OCI-LY7 (cell line): ENCODE measurements at places on chromosomes 6 and 20. TPM values are rescaled to one million over a fixed set of nuclear protein-coding genes. Genes with fewer than 3 reads are reported as not detected.

DNA sequence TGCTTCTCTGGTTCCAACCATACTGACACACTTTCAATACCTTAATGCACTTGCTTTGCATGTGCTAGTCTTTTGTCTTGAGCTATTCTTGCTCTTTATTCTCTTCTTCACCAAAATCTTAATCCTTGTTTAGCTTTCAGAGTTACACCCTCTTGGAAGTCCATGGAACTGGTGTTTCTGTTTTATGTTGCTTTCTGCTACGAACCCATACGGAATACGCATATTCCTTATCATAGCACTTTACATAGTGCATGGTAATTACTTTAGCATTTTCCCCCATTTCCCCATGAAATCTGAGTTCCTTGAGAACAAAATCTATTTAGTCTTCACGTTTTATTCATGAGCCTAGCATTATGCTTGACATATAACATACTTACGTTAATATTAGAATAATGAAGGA is 270.9 kb downstream of the NKAIN2 start:
- no peak for DNase-seq

Gene LIME1
- total RNA-seq, result 67.9 and 75.6 TPM in 2 replicates

- no peak for DNase-seq
Observed at GRCh38 chr6:29792123-29793035, 35.2 kb upstream of the HLA-G start.

GRCh38 chr6:15879371-15880261 is 216.8 kb upstream of the DTNBP1 start:
- DNase-seq, result peak; percentile 31

DNA sequence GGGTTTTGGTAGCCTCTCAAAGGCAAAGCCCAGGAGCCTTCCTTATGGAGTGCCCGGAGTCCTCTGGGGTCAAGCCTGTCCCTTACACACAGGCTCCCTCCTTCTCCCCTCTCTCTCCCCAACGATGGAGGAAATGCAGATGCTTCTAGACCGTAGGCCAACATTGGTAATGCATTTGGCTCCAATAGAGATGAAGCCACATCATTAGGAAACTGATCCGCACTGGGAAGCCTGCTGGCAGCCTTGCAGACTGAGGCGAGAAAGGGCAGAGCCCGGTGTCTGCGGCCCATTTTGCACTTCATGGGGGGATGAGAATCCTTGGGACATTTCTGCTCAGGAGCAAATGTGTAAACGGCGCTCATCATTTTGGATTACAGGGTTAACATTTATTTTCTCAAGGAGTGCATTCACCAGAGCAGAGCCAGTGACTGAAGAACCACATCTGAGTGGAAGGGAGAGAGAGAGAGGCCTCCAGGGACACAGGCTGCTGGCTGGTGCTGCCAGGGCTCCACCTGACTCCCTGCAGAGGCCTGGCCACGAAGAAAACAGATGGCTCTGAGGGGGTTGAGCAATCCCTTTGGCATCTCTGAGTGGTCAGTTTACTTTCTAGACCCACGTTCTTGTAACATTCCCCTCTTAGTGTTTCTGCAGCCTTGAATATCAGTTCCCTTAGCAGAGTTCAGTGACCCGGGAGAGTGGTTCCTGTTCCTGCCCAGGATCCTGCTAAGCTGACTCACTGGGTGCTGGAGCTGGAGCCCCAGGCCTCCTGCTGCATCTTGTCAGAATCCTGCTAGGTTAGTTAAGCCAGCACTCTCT is 4.4 kb upstream of the CST3 start:
- no peak for DNase-seq

GRCh38 chr20:39855799-39856198 is 833.2 kb downstream of the MAFB start:
- no peak for DNase-seq

Gene PLCB4
- not detected in 2 replicates for total RNA-seq

DNA sequence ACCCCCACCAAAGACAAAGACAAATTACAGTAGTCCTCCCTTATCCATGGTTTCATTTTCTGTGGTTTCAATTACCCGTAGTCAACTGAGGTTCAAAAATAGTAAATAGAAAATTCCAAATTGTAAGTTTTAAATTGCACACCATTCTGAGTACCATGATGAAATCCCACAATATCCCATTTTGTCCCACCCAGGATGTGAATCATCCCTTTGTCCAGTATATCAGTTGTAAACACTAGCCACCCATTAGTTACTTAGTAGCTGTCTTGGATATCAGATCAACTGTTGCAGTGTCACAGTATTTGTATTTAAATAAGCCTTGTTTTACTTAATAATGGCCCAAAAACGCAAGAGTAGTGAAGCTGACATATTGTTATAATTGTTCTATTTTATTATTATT is 364.0 kb upstream of the ARID1B start:
- DNase-seq, result no peak

Gene RAET1E
- not detected in 2 replicates for total RNA-seq

DNA sequence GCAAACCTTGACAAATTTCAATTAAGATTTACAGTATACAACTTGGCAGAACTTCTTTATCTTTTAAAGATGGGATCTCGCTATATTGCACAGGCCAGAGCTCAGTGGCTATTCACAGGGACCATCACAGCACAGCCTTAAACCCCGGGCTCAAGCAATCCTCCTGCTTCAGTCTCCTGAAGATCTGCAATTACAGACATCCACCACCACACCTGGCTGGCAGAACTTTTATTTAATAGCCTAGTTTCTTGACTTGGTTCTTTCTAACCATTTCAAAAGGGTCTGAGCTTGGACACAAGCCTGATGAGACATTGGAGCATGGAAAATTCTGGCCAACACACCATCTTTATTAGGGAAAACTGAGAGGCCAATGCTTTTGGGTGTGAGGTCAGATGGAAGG is 151.6 kb upstream of the KCNG1 start:
- no peak for DNase-seq

GRCh38 chr20:11130554-11131166 is 456.9 kb upstream of the JAG1 start:
- no peak for DNase-seq

- no peak for DNase-seq
Observed at GRCh38 chr6:2477666-2478065, 232.3 kb upstream of the GMDS start.

- DNase-seq, result no peak
Observed at GRCh38 chr6:51494342-51494741, 593.1 kb downstream of the PKHD1 start.

- DNase-seq, result no peak
Observed at GRCh38 chr6:149273318-149273717, 44.2 kb upstream of the TAB2 start.

DNA sequence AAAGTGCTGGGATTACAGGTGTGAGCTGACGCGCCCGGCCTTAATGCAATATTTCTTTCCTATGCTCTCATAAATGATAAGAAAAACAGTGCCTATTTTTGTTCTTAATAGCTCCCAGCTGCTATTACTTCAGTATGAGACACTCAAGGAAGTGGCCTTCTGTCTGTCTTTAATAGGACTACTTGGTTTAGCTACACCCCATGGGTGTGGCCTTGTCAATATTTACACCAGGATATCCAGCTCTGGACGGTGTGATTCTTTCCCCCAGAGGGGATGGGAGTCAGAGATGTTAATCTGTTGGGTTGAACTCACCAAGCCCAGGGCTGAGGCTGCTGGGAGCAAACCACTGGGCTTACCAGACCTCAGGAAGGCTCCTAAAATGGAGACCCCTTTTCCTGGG is 134.2 kb downstream of the CEP57L1 start:
- no peak for DNase-seq

Gene SYNGAP1
- total RNA-seq, result 30.7 and 32.3 TPM in 2 replicates

DNA sequence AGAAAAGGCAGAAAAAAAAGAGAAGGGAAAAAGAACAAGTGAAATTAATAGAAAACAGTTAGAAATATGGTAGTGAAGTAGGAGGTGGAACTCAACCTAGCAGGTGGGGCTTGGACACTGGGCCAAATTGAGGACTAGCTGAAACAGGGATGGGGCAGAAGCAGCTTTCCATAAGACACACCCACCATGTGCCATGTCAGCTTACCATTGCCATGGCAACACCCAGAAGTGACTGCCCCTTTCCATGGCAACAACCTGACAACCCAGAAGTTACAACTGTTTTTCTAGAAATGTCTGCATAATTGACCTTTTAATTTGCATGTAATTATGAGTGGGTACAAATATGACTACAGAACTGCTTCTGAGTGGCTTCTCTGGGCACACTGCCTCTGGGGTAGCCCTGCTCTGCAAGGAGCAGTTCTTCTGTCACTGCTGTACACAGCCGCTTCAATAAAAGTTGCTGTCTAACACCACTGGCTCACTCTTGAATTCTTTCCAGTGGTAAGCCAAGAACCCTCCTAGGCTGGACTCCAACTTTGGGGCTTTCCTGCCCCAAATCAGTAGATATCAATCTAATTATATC is 35.9 kb upstream of the SLC24A3 start:
- no peak for DNase-seq

DNA sequence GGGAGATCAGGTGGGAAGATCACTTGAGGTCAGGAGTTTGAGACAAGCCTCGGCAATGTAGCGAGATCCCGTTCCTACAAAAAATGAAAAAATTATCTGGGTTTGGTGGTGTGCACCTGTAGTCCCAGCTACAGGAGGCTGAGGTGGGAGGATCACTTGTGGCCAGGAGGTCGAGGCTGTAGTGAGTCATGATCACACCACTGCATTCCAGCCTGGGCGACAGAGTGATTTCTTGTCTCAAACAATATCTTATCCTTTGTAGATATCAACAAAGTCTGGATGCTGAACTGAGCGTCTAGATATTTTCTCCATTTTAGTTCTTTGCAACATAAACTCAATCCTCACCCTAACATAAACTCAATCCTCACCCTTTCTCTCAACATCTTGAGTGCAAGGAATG is 197.6 kb downstream of the DTNBP1 start:
- DNase-seq, result no peak

Gene SMOC2
- total RNA-seq, result not detected in 2 replicates

Gene ABHD16B
- total RNA-seq, result 0.29 TPM in 1 of 2 replicates, not detected in the other

- DNase-seq, result peak; percentile 37
Observed at GRCh38 chr20:47610247-47610944, 108.7 kb downstream of the NCOA3 start.

Gene PTGIS
- total RNA-seq, result not detected in 2 replicates

GRCh38 chr6:134979142-134979541 is 29.2 kb upstream of the ALDH8A1 start:
- DNase-seq, result no peak

DNA sequence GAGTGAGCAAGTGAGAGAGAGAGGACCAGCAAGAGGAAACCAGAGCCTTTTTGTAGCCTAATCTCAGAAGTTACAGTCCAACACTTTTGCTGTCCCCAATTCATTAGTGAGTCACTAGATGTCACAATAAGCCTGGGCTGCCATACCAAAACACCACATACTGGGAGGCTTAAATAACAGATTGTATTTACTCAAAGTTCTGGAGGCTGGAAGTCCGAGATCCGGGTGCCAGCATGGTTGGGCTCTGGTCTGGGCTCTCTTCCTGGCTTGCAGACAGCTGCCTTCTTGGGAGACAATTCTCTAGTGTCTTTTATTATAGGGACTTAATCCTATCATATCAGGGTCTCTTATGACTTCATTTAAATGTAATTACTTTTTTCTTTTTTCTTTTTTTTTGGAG is 50.7 kb upstream of the FERMT1 start:
- no peak for DNase-seq

Gene STMND1
- not detected in 2 replicates for total RNA-seq

Gene UBD
- not detected in 2 replicates for total RNA-seq

DNA sequence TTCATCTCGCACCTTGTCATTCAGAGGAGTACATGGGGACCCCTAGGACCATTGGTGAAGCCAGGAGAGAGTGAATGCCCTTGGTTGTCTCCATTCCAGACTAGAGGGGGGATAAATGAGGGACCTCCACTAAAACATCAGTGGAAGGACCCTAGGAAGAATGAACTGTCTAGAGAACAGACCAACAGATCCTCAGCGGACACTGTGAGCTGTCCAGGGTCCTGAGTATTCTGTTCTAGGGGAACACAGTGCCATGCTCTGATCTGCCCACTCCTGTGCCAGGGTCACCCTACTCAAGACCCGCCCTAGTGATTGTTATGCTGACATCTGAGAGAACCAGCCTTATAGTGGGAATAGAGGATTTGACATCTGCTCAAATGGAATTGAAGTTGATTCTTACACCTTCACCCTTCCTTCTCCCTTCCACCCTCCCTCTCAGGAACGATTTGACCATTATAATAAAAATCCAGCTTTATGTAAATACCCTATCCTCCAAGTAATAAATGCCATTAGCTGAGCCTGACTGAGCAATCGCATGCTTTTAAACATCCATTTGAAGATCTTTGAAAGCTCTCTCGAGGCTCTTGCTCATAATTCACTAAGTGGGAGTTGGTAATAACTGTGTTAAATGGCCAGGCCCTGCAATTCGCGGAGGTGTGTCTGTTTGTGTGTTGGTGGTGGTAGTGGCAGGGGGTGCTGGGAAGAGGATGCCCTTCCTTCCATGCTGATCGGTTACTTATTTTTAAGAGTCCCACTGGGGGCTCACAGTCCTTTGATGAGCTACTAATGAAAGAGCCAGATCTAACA is 43.6 kb upstream of the SLC32A1 start:
- peak; percentile 36 for DNase-seq

- DNase-seq, result no peak
Observed at GRCh38 chr6:155372256-155372655, 58.0 kb upstream of the TFB1M start.

Gene KCNQ5
- total RNA-seq, result 25.8 and 26.1 TPM in 2 replicates

GRCh38 chr20:55446301-55446700 is 559.0 kb downstream of the CBLN4 start:
- DNase-seq, result no peak

DNA sequence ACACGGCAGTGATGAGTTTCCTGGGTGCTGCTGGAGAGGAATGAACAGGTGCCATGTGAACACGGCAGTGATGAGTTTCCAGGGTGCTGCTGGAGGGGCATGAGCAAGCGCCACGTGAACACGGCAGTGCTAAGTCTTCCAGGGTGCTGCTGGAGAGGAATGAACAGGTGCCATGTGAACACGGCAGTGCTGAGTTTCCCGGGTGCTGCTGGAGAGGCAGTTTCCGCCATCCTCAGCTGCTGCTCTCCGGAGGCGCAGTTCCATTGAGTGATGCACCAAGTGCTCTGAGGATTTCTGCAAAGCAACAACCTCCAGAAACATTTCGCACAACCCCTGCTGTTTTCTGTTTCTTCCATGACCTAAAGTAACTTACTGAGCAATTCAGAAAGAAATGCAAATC is 155.4 kb downstream of the SMOC2 start:
- DNase-seq, result no peak

DNA sequence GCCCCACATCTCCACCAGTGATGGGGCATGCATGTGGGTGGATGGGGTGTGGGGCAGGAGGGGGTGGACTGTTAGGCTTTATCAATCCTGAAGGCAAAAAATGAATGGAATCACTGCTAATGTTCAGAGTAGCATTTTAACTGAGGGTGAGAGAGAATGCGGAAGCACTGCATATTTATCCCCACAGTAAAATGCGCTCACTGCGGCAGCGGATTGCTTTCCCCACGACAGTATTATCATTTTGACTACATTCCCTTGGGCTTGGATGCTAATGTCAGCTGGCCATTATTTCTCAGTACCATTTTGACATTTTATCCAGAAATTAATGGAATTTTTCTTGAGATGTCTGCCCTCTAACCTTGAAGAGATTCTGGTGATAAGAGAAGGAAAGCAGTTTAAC is 13.4 kb downstream of the ALDH8A1 start:
- no peak for DNase-seq
